ENCODE measurements at places on chromosomes 2 and 18.
A peak's percentile ranks its signal among the peaks of the same experiment; 100 is the strongest.

DNA sequence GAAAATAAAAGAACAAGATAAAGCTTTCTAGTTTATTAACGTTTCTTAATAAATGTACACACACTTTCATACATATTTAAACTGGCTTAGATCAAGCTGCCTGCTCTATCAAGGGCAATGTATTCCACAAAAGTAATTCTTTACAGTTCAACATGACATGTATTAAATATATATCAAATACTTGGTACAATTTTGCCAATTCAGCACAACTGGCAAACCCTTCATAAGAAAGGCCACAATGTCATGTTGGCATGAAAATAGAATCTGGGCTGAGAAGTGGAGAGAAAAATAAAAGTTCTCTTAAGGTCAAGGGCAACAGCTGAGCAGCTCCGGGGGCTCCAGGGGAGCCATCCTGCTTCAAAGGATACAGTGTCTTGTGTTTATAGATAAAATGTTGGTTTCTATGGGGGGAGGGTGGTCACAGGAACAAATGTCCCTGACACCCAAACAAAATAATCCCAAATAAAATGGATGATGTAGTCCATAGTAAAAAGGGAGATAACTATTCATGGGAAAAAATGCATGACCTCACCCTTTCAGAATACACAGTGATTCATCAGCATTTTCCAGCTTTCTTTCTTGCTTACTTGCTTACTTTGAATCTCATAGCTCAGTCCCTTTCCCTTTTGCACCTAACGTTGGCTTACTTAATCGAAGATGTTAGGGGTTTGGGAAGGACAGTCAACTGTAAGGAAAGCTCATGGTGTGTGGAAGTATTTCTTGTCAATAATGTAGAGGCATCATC, 494.9 kb downstream of the NYAP2 start:
- peak; percentile 62 for DNase-seq

DNA sequence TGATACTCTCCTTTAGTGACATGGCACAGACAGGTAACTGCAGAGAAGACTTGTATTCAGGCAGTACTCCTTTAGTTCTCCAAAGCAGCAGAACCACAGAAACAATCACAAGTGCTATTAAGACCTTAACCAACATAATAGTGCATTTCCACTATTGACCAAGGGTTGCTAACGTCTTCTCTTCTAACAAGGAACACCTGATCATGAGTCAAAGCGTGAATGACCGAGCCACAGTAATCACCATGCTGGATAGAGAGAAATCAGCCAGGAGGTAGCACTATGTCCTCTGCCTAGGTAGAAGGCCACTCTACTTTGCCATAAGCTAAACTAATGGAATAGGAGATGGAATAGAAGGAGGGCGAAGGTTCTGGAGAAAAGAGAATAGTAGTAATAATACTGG, 161.0 kb downstream of the ANKRD44 start:
- DNase-seq = no peak

DNA sequence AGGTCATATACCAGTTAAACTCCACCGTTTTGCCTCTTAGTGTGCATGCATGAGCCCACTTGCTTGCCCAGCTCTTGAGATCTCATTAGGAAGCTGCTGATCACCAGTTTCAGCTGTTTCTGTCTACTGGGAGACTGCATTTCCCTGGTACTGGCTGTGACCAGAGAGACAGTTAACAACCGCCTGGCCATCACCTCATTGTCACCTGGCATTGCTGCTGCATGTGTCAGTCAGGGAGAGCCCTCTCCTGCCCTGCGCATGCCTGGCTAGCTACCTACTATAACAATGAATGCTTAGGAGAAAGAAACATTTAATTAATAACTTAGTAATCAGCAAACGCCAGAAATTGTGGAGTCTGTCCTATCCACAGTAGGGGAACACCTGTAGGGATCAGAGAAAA, 265.8 kb upstream of the CYRIA start:
- no peak for DNase-seq

DNA sequence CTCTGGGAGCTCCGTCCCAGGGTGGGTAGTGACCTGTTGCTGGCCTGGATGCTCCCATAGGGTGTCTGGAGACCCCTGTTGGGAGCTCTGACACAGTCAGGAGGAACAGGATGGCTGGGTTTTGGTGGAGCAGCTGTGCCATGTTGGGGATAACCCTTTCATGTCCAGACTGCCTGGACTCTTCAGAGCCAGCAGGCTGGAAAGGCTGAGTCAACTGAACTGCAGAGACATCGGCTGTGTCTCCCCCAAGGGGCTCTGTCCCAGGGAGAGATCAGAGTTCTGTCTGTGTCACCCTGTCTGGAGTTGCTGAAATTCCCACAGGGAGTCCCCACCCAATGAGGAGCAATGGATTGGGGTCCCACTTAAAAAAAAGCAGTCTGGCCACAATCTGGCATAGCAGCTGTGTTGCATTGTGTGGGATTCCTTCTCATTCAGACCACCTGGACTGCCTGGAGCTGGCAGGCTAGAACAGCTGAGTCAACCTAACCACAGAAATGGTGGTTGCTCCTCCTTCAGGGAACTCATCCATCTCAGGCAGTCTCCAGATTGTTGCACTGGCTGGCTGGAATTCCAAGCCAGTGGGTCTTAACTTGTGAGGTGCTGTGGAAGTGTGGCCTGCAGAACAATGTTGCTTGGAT, 37.2 kb downstream of the AGPS start:
- DNase-seq = no peak
